Epithelial cell of esophagus (primary cell): ENCODE measurements at places on chromosomes 3 and 15.

GRCh38 chr15:77354063-77354462, 65.8 kb downstream of the PEAK1 start:
- DNase-seq: peak; percentile 80

DNA sequence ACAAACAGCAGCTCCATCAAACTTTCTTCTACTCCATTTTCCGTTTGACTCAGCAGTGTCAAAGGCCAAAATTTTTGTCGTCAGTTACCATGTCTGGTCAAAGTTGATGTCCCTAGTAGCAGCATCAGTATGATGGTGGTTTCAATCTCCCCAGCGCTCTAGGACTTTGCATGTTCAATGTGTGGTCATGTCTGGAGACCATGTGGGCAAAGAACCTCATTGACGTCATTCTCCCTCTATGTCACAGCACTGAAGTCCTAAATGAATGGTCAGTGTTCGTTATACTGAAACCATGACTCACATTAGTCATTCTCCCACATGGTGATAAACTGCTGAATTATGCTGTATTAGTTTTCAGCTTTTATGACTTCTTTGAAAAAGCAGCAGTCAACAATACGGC, 23.2 kb downstream of the SHC4 start:
- peak; percentile 90 for DNase-seq

GRCh38 chr3:4986782-4987537, 7.7 kb downstream of the BHLHE40 start:
- peak; percentile 99 for DNase-seq

DNA sequence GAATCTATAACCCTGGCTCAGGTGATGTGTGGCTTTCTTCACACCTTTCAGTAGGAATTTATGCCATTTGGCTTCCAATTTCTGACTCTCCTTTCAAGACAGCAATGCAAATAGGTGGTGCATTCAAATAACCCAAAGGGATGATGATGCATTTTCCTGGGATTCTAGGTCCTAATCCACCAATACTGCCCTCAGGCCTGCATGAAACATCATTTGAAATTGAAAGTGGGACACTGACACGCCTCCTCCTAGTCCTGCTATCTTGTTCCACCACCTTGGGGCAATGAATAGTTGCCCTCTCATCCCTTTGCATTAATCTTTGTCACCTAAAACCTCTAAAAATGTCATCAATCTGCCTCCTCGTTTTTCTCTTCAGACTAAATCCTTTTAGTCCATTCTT, 198.4 kb upstream of the ST8SIA2 start:
- no peak for DNase-seq

DNA sequence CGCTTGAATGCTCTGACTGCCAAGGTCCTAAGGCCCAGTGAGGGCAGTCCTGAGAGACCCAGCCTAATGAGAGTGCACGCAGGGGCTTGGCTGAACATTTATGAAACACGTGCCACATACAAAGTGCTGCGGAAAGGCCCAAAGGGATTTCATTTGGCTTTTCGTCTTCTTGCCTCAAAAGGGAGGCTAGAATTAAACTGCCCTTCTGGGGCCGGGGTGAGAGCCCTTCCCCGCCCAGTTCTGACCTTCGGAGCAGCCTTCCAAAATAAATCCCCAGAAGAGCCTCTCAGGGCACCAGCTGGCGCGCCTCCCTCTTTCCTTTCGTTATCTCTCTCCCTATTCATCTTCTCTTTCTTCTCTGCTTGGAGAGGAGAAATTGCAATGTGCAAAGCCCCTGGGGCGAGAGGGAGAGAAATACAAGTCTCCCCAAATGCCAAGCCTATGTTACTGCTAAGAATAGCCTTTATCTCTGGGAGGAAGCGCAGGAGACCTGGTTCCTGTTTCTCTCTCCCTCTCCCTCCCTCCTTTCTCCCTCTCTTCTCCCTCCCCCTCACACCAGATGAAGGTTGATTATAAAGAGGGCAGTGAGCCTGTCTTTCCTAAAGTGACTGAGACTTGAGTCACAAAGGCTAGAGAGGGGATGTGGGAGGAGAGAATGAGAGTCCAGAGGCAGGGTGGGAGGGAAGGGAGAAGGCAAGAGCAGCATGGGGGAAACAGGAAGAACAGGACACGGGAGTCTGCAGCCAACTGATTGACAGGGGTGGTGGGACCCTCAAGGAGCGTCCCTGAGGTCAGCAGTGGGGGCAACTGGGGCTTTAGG, 36.7 kb upstream of the NDUFB4 start:
- peak; percentile 69 for DNase-seq

GRCh38 chr3:196624067-196624790, 15.3 kb upstream of the NRROS start:
- DNase-seq: no peak

GRCh38 chr15:101187820-101188636, 63.8 kb downstream of the CHSY1 start:
- no peak for DNase-seq

- DNase-seq: peak; percentile 34
Observed at GRCh38 chr3:60708191-60708975, 542.9 kb downstream of the FHIT start.
